ENCODE measurements at places on chromosomes 12 and 14.
A peak's percentile ranks its signal among the peaks of the same experiment; 100 is the strongest.

GRCh38 chr14:105929327-105930081 lies 403.1 kb downstream of the TMEM121 start:
- no peak for DNase-seq

DNA sequence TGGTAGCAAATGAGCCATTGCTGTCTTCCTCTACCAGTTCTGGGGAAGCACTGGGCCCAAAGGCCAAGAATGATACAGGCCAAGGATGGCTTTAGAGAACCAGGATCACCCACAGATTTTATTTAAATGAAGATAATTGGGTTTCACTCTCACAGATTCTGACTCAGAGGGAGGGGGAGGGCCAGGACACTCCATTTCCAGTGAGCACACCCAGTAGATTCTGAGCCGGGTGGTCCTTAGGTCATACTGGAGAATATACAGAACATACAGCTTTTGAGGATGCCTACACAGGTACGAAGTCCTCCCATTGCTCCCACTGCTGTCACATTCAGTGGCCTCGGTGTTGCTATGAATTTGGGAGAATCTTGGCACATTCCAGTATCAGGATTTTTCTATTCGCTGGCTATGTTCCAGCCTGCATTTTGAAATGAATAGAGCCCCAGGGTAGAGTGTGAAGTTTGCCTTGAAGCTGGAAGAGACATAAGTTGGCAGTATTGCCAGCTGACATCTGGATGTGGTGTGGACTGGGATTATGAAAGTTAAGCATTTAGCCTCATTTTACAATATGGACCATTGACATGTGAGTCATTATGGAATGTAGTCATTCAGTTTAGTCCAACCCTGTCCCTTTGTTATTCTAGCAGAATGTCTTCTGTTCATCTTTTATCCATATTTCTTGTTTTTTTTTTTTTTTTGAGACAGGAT lies 45.8 kb upstream of the POC1B start:
- no peak for DNase-seq

- DNase-seq, result peak; percentile 26
Measured at GRCh38 chr14:104865081-104865630, at the start of gene CEP170B. Gene CEP170B, plus strand, starts transcription at chr14:104865268. Its CDS starts 3,183 bp downstream, at chr14:104868451.

DNA sequence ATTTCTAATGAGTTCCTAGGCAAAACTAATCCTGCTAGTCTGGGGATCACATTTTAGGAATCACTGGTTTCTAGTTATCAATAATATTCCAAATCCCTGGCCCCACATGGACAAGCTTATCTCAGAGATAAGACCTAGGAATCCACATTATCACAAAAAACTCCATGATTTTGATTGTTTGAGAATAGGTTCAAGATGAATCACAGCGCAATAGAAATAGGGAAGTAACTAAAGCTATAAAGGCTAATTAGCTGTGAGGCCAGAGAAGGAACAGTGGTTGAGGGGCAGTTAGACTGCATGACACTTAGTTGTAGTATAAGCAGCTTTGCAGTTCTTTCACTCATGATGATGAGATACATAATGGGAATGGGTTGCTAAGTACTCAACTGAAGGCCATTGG lies 13.1 kb upstream of the ATP5F1B start:
- no peak for DNase-seq

- no peak for DNase-seq
Measured at GRCh38 chr12:91887957-91888356, 257.7 kb downstream of the BTG1 start.

- DNase-seq, result no peak
Measured at GRCh38 chr12:109608270-109608669, 34.7 kb downstream of the MVK start.

DNA sequence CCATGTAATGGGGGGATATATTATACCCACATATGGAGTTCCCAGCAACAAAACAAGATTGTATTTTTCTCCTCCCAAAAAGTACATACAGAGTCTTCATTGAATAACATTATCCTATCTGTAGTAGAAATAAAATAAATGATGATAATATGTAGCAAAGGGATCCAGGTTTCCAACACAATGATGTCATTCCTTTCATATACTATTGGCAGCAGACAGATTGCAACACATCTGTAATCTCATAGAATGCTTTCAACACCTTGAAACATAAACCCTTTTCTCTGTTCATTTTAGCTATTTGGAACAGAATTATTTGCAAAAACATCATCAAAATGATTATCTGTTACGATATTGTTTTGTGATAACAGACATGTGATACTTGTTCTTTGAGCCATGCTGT lies 317.6 kb downstream of the DPF3 start:
- no peak for DNase-seq

- DNase-seq, result no peak
Measured at GRCh38 chr12:57235017-57235727, 5.7 kb downstream of the SHMT2 start.

DNA sequence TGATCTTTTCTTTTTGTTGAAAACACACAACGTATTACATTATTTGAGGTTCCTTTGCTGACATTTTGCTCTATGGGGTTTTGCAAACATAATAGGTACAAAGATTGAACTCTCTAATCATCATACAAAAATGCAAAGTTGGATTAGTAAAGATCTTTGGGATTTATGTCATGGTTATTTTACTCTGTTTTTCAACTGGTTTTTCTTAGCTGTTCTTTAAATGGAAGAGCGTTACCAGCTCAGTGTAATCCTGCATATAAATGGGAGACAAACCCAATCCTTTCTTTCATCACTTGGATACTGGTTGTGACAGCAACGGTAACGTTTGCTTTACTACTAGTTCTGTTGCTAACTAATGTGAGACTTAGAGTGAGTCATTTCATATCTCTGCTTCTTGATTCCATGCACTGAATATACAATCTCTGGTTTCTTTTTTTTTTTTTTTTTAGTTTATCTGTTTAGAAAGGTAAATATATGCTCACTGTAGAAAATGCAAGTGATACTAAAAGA lies 104.9 kb upstream of the NOVA1 start:
- no peak for DNase-seq

- DNase-seq, result no peak
Measured at GRCh38 chr14:51498411-51499227, 153.1 kb upstream of the FRMD6 start.

DNA sequence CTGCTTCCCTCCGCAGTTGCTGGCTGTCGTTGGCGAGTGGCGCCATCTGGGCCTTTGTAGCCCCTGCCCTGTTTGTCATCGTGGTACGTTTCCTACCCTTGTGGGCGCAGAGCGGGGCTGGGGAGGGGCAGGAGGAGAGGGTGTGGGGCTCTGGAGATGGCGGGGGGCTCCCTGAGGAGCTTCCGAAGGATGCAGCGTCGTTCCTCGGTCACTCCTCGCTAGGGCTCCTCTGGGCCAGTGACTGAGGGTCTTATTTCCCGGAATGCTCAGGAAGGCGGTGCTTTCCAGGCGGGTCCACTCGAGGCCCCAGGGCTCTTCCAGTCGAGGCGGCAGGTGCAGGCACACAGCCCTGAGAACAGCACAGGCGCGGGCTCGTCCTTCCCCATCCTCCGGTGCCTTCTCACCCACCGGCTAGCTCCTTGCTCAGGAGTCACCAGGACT lies 167.1 kb downstream of the ADGRD1 start:
- no peak for DNase-seq

DNA sequence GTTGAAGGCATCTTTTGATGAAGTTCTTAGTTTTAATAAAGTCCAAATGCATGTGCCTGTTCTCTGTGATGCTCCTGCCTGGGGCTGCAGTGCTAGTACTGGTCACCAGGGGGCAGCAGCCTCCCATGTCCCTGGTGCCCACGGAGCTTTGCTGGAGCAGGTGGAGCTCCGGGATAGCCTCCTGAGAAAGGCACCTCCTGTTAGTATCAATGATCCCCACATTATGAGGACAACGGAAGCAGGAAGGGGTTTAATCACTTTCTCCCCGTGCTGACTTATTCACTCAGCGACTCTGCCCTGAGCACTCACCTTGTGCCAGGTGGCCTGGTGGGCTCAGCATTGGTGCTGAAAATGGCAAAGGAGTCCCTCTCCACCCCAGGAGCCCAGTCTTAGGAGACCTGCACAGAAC lies 123.0 kb upstream of the PZP start:
- DNase-seq, result peak; percentile 25

DNA sequence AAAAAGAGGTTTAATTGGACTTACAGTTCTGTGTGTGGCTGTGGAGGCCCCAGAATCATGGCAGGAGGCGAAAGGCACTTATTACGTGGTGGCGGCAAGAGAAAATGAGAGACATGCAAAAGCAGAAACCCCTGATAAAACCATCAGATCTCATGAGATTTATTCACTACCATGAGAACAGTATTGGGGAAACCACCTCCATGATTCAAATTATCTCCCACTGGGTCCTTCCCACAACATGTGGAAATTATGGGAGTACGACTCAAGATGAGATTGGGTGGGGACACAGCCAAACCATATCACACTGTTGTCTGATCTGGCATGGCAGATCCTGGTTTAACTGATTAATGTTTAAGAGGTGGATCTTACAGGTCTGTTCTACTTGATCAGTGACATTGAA lies 5.6 kb downstream of the DDX47 start:
- no peak for DNase-seq

GRCh38 chr12:72543777-72544467 lies 271.8 kb downstream of the TRHDE start:
- DNase-seq, result no peak

DNA sequence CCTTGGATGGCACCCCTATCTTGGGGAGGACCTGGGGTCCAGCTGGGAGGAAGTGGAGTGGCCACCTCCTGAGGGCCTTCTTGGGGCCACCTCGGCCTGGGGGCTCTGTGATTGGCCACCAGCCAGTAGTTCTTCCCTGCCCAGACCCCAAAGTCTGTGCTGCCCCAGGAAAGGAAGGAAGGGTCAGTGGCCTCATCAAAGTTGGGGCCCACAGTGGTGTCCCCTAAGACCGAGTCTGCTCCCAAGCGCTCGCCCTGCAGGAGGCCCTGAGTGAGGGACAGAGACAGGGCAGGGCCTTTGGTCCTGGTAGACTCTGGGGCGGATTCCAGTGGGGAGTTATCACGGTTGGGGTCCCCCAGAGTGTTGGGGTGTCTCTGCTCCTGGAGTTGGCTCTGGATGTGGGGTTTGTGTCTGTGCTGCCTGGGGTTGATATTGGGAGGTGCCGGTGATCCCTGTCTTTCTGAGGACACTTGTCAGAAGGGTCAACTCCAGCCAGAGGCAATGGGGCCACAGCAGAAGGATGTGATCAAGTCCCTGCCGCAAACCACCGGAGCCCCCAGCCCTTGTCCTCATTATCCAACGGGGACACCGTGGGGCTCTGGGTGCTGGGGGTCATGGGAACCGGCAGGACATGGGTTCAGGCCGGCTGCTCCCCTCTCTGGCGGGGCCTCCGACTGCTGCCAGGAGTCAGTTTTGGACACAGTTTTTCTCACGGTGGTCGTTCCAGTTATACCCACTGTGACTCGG lies 364.3 kb downstream of the TMEM121 start:
- no peak for DNase-seq

- DNase-seq, result no peak
Measured at GRCh38 chr14:91919814-91920213, 27.7 kb downstream of the FBLN5 start.

DNA sequence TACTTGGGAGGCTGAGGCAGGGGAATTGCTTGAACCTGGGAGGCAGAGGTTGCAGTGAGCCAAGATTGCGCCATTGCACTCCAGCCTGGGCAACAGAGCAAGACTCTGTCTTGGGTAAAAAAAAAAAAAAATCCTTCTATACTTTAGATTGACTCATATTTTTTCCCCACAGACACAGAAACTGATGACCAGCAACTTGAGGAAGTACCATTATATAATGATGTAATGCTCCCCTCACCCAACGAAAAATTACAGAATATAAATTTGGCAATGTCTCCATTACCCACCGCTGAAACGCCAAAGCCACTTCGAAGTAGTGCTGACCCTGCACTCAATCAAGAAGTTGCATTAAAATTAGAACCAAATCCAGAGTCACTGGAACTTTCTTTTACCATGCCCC lies 24.3 kb upstream of the SNAPC1 start:
- no peak for DNase-seq

GRCh38 chr14:56754921-56755320 lies 55.4 kb downstream of the OTX2 start:
- no peak for DNase-seq

- no peak for DNase-seq
Measured at GRCh38 chr12:104526320-104526719, 69.6 kb downstream of the CHST11 start.

DNA sequence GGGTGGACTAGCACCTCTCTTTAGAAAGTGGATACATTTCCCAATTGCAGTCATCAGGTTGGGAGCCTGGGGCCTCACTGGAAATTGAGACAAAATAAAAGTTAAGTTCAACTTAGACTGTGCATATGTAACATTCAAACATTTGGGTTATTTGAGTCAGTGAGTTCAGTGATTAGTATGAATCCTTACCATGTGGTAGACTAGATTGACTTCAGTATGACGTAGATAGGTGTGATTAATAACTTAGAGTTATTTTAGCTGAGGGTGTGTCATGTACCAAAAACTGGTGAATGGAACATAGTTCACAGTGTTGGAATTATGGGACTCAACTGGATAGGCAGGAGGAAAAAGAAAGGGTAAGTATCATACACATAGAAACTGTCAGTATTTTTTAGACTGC lies 8.0 kb upstream of the SSTR1 start:
- DNase-seq, result no peak

- DNase-seq, result no peak
Measured at GRCh38 chr12:3597526-3598210, 106.7 kb downstream of the PRMT8 start.

DNA sequence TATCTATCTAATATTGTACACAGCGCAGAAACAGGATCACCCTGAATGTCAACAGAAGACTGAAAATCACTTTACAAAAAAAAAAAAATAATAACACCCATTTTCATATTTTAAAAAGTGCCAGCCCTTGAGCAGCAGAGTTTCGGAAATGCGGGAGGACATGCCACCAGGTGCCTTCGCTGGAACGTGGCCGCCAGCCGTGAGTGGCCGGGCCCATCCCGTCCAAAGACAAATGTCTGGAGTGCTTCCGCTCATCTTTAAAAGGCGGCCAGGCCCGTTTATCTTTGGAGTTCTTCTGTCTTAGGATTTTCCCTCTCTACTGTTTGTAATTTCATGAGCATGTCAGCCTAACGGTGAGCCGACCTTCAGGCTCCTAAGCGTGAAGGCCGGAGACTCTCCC lies 43.5 kb downstream of the LRTM2 start:
- DNase-seq, result no peak

GRCh38 chr14:23523229-23524016 lies 28.1 kb downstream of the ZFHX2 start:
- DNase-seq, result no peak

DNA sequence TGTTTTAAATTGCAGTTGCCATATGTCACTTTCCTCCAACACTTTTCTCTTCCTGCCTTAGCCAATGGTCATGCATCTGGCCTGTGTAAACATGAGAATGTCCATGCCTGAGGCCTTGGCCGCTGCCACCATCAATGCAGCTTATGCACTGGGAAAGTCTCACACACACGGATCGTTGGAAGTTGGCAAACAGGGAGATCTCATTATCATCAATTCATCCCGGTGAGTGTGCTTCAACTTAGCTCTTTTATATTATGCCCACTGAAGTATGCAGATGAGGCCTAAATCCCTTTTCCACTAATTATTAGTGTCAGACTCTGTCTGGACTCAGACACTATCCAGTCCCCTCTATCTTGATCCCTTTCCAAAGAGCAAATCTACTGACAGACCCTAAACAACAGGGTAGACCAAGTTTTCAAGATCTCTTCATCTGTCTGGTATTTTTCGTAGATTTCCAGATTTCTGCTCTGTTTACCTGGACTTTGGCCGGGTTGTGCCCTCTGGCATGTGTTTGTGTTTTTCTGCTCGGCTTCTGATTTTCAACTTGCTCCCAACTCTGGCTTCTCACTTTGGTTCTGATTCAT lies 23.2 kb downstream of the AMDHD1 start:
- no peak for DNase-seq

- DNase-seq, result no peak
Measured at GRCh38 chr12:76881142-76881541, 2.3 kb upstream of the CSRP2 start.

- no peak for DNase-seq
Measured at GRCh38 chr12:5317556-5317955, 114.4 kb upstream of the NTF3 start.
